GF-D8 (cell line): ENCODE measurements at places on chromosomes 4 and X.

DNA sequence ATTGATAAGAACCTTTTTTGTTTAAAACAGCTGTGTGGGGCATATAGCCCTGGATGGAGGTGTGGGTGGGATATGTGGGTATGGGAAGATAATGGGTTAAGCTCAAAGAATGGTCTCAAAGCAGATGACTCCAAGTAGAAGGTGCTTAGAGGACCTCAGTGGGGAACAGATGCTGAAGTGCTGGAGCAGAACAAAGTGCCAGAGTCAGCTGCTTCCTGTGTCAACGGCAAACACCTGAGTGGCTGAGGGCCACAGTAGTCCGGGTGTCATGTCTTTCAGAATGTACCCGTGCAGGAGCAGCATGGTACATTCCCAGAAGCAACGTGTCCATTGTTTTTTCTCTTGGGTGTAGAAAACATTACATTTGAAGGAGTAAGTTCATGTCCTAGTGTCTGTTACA is 210.6 kb downstream of the CCNG2 start:
- no peak for DNase-seq

DNA sequence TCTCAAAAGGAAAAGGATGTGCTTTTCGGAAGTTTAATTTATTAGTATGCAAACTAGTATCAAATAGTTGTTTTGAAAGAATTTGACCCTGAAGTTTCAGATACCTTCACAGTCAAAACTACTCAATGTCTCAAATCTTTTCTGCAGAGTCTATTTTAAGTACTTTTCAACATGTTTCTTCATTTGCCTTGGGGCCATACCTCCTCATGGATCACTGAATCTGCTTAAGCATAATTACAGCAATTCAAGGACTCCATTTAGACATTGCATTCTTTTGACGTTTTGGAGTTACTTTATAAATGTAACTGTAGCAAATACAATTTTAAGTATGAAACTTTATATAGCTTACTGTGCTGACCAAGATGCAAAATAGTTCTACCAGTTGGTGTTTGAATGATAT is 25.5 kb downstream of the PALLD start:
- DNase-seq, result no peak

GRCh38 chr4:98290511-98290910 is 29.3 kb downstream of the RAP1GDS1 start:
- DNase-seq, result no peak

DNA sequence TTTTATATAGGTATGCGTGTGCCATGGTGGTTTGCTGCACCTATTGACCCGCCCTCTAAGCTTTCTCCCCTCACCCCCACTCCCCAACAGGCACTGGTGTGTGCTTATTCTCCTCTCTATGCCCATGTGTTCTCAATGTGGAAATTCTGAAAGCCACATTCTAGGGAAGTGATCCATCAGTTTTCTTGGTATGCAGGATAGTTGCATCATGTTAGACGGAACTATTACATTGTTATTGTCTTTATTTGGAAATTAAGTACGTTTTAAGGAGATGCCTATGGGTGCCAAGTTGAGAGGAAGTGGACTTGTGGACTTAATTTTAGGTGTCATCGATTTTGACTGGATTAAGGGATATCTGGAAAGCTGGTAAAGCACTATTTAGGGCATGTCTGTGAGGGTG is 204.6 kb downstream of the RBM46 start:
- DNase-seq, result no peak

DNA sequence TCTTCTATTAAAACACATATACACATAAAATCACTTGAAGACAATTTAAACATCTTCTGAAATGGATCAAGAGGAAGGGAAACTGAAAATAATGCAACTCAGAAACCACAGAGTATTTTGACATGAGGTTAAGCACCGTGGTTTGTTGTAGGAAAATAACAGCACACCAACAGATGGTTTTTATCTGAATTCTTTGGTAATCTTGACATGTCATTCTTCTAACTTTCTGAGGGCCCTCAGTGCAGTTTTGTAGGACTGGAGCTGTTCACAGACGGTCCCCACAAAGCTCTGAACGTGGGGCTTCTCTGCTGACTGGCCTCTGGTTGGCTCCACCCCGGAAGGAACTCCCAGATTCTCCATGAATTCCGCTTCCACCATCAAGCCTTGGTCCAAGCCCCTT is 16.0 kb upstream of the TLR8 start:
- no peak for DNase-seq

- no peak for DNase-seq
These were observed 76.2 kb upstream of the CD99 start for GRCh38 chrX:2614911-2615310.

DNA sequence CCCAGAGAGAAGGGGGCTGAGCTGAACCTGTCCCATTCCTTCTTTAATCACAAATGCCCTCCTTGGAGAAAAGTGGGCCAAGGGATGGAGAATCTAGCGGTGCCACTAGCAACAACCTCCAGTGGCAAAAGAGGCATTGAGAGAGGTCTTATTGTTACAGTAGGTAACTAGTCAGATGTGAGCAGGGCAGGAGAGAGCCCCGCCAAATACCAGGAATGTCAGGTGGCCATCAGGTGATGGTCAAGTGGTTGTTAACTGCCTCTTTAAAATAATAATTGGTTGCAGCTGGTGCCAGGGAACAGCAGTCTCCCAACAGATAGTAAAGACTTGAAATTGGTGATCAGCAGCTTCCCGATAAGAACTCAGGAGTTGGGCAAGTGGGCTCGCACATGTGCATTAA is 116.1 kb downstream of the EVC2 start:
- no peak for DNase-seq

GRCh38 chr4:555566-556275 is 20.4 kb downstream of the TMEM271 start:
- DNase-seq, result no peak

DNA sequence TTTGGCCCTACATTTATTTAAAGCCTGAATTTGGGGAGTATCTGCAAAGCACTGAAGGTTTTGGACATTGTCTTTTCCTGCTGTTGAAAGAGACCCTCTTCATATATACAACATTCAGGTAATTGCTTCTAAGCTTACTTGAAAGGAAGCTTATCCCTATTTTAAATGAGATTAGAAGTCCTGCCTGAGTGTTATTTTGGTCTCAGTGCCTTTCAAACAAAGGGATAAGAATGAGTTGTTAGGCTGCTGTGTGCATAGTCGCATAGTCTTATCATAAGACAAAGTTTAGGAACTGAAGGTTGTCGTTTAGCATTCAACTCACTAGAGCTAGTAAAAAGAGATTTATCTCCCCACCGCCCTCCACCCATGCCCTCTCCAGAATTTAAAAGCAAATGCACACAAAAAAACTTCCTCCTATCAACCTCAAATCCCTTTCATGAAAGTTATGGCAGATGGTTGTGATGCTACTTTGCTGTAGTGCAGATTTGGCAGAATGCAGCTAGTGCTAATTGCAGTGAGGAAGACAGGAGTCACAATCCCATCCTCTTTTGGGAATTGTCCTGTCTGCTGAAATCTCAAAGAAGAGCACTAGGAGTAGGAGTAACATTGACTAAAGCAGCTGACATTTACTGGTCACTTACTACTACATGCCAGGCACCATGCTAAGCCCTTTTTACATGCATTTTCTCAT is 5.8 kb downstream of the HERC3 start:
- no peak for DNase-seq

DNA sequence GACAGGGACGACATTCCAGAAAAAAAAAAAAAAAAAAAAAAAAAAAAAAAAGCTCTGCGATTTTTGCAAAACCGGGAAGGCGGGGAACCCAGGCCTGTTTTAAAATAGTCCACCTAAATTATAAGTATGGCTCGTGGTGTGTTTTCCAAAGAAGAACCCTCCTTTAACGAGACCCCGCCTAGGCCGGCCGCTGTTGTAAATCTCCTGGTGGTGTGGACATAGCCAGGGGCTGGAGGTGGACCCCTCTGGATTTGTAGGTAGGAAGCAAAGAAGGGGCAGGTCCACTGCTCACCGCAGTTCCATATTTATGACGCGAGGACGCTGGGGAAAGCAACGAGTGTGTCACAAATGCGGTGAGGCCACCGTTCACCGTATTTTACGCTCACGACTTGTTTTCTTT is 94.0 kb upstream of the SHOX start:
- no peak for DNase-seq

DNA sequence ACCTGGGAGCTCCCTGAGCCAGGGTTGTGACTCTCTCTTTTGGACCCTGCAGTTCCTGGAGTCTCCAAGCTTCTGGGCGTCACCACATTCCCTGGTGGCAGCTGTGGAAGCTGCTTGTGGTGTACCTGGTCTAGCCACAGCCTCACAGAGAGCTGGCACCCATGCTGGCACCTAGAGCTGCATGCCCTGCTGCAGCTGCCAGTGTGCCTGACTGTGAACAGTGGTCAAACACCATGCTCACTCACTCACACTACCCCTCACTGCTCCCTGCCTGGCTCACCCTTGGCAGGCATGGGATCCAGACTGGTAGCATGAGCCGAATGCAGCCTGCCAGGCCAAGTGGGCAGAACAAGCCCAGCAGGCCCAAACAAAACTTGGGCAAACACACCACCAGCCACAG is 66.6 kb downstream of the NAA11 start:
- no peak for DNase-seq

GRCh38 chr4:180434131-180434895 is 1808.9 kb upstream of the TENM3 start:
- no peak for DNase-seq

DNA sequence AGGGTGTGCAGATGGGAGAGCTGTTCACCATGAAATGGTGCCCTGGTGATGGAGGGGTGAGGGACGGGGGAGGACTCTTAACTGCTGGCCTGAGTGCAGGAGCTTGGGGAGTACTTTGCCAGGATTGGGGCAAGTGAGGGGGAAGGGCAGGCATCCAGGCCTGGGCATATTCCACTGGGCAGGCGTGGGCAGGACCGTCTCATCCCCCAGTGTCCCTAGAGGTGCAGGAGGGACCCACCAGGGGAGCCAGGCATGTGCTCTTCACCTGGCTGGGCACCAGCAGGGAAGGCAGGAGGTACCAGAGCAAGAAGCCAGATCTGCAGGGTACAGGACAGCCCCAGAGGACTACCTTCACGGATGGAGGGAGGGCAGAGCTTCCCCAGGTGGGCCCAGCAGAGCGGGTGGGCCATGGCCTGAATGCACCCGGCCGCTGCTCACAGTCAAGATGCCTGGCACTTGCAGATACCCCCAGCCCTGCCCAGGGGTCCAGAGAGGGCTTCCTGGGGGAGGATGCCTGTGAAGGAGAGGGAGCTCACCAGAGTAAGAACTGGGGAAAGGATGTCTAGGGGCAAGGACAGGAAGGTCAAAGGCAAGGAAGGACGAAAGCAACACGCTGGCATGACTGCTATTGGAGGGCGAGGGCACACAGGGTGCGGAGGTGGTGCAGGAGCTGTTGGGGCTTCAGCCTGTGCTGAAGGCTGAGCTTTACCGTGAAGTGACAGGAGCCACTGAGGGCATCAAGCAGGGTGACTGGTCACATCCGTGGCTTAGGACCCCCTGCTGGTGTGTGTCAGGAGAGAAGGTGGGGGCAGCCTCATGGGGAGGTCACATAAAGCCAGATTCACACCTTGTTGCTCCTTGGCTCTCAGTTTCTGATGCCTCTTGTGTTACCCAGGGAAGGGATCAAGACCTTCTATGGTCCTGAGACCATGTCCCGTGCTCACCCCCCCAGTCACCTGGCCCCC is 68.2 kb upstream of the NKX1-1 start:
- DNase-seq, result no peak

DNA sequence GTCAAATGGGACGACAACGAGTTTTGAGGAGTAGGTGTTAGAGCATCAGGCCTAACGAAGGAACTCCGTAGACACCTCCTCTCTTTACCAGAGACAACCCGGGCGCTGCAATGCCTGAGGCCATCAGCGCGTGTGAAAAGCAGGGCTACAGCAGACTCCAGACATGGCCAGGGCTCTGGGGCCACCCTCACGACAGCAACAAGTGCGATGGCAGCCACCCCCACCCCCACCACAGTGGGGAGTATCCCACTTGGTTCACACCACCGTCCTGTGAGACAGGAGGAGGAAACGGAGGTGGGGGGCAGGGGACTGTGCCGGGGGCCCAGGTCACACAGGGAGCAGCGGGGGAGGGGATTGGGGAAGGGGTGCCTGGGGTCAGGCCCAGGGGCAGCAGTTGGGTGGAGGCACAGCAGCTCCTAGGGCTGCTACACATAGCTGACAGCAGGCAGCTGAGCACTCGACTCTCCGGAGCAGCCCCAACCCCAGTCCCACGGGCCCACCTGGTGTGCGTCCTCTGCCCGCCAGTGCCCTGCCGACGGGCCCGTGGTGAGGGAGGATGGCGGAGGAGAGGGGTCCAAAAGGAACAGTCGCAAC is 8.5 kb downstream of the LRPAP1 start:
- DNase-seq, result no peak

GRCh38 chr4:80255329-80256095 is 11.0 kb upstream of the FGF5 start:
- no peak for DNase-seq

- DNase-seq, result no peak
These were observed 60.1 kb downstream of the MXRA5 start for GRCh38 chrX:3286196-3286945.

DNA sequence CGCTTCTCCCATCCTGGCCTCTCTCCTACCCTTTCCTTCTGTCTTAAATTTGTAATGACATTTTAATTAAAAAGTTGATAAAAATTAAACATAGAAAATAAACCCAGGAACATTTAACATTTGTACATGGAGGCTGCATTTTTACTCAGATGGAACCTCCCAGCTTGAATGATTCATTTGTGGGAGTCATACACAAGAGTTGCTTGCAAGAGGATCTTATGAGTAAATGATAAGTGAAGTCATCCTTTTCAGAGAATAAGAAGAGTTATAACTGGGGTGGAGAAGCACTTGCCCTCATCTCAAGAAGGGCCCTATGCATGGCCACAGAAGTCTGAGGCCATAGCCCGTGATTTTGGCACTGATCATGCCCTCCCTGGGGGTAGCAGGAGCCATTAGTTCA is 482.9 kb upstream of the BOD1L1 start:
- DNase-seq, result no peak

- no peak for DNase-seq
These were observed 203.5 kb downstream of the PRDM5 start for GRCh38 chr4:120718979-120719566.

DNA sequence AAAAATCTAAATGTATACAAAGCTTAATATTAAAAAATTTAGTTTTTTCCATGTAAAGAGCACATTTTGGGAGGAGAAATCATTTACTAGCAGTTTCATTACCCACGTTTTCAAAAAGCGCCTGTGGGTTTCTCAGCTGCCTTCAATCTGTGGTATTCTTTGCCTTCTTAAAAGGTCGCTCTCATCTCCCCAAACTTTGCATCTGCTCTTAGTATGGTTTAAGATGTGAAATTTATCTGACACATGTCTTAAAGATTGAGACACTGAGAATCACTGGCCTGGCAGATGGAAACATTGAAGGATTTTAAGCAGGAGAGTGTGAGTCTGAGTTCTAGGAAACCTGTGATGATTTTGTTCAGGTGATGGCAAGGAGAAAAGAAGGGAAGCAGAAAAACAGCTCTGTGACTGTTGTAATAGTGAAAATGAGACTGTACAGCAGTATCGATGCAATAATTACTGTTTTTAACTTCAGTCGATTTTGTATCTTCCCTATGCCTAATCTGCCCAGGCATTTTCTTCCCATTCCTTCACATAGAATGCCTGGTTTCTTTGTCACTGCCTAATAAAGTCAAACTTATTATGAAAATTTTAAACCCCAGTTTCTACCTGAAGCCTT is 75.9 kb downstream of the PAQR3 start:
- DNase-seq, result no peak

- no peak for DNase-seq
These were observed 32.7 kb downstream of the KIAA0232 start for GRCh38 chr4:6815029-6815836.

- DNase-seq, result no peak
These were observed 45.1 kb upstream of the PPARGC1A start for GRCh38 chr4:23934915-23935314.
